Sigmoid colon (tissue), 7 donors: ENCODE measurements at places on chromosomes 7 and 10.

DNA sequence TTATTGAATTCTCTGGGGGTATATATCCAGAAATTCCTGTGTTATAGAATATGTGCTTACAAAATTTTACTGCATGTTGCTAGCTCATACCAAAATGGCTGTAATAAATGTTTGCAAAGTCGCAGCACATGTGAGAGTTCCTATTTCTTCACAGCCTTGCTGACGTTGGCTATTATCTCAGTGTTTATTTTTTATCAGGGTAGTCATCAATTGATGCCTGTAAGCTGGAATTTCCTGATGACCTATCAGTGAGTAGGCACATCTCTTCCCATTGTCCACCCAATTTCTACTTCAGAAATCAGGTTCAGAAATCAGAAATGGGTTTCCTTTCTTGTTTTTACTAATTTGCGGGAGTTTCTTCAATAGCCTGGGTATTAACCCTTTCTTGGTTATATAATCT lies 268.1 kb upstream of the FZD8 start:
- DNase-seq, result no peak
- H3K4me3 ChIP-seq, result no peak overlapping the region
- H3K27ac ChIP-seq, result no peak overlapping the region
- no peaks in the 10 kb centered on the region for H3K36me3 ChIP-seq

- no peak overlapping the region for H3K27ac ChIP-seq
- no peaks in the 10 kb centered on the region for H3K4me1 ChIP-seq
- H3K36me3 ChIP-seq, result no peaks in the 10 kb centered on the region
- no peaks in the 10 kb centered on the region for H3K27me3 ChIP-seq
These were observed 269.6 kb upstream of the FZD1 start for GRCh38 chr7:90994601-90995000.

- H3K4me1 ChIP-seq, result no peaks in the 10 kb centered on the region
- no peak overlapping the region for H3K27ac ChIP-seq
- no peaks in the 10 kb centered on the region for H3K27me3 ChIP-seq
These were observed 6.3 kb upstream of the HGF start for GRCh38 chr7:81776161-81776560.

- H3K4me3 ChIP-seq, result no peak overlapping the region
- no peak overlapping the region for H3K27ac ChIP-seq
- no peak for DNase-seq
- no peaks in the 10 kb centered on the region for H3K4me1 ChIP-seq
- H3K27me3 ChIP-seq, result no peaks in the 10 kb centered on the region
These were observed 232.0 kb downstream of the VTI1A start for GRCh38 chr10:112678987-112679386.

DNA sequence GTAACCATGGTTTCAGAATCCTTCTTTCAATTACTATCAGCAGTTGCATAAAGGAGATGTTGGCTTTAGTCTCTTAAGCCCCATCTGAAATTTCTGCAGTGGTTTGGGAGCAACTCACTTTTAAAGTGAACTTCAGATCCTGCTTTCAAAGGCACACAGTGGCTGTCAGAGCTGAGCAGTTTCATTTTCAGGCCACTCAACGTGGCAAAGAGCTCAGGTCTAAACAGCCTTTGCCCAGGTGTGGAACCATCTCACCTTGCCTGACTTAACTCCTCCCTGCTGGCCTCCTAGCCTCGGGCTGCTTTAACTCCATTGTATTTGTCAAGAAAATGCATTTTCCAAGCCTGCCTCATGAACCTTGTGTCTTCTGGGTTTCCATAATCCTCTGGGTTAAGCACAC lies 197.5 kb upstream of the KMT2E start:
- H3K27me3 ChIP-seq, result peaks cover 3% of the 10 kb centered on the region
- no peak overlapping the region for H3K4me3 ChIP-seq
- H3K36me3 ChIP-seq, result no peaks in the 10 kb centered on the region
- no peak overlapping the region for H3K27ac ChIP-seq
- H3K4me1 ChIP-seq, result no peaks in the 10 kb centered on the region
